Fibroblast of the aortic adventitia (primary cell): ENCODE measurements at places on chromosomes 5 and 9. TPM values are rescaled to one million over a fixed set of nuclear protein-coding genes. Genes with fewer than 3 reads are reported as not detected.

The C7 gene
- 2.4 and 762 TPM in 2 replicates for total RNA-seq

The ELAVL2 gene
- total RNA-seq: 0.81 and 0.98 TPM in 2 replicates

The FOXD4L3 gene
- total RNA-seq: 0.09 TPM in 1 of 2 replicates, not detected in the other

The NRG2 gene
- total RNA-seq: 0.36 TPM in 1 of 2 replicates, not detected in the other

The SEMA4D gene
- total RNA-seq: 0.36 TPM in 1 of 2 replicates, not detected in the other

The PRSS3 gene
- total RNA-seq: 5.7 and 145 TPM in 2 replicates

The LMX1B gene
- not detected in 2 replicates for total RNA-seq

The PCDHB5 gene
- 0.45 and 0.57 TPM in 2 replicates for total RNA-seq
